Epithelial cell of umbilical artery (primary cell): ENCODE measurements at places on chromosomes 7 and 10. TPM values are rescaled to one million over a fixed set of nuclear protein-coding genes. Genes with fewer than 3 reads are reported as not detected.

SPDYE2 gene
- total RNA-seq, result not detected in 2 replicates

EEPD1 gene
- total RNA-seq, result 0.32 and 1.4 TPM in 2 replicates

PKD2L1 gene
- total RNA-seq, result not detected in 2 replicates

C10orf105 gene
- 0.15 TPM in 1 of 2 replicates, not detected in the other for total RNA-seq

CALHM3 gene
- total RNA-seq, result not detected in 2 replicates

COBL gene
- not detected in 2 replicates for total RNA-seq

AGR2 gene
- total RNA-seq, result not detected in 2 replicates

SEMA3C gene
- total RNA-seq, result 2.6 and 5.9 TPM in 2 replicates

GCC1 gene
- total RNA-seq, result 23.1 and 28.7 TPM in 2 replicates

OR2A1 gene
- total RNA-seq, result under 0.01 TPM in 2 replicates

LRIT1 gene
- not detected in 2 replicates for total RNA-seq

MEIG1 gene
- 0.61 TPM in 1 of 2 replicates, not detected in the other for total RNA-seq

SPAG6 gene
- not detected in 2 replicates for total RNA-seq

GDF10 gene
- total RNA-seq, result under 0.01 and 0.30 TPM in 2 replicates

RRP12 gene
- 13.3 and 17.8 TPM in 2 replicates for total RNA-seq

GLRX3 gene
- total RNA-seq, result 114 and 141 TPM in 2 replicates

COL13A1 gene
- 15.6 and 37.2 TPM in 2 replicates for total RNA-seq

PDE6C gene
- not detected in 2 replicates for total RNA-seq

ACTL6B gene
- total RNA-seq, result not detected in 2 replicates

ITGB8 gene
- 1.4 and 1.9 TPM in 2 replicates for total RNA-seq

COL1A2 gene
- 21.8 and 63.1 TPM in 2 replicates for total RNA-seq

MLXIPL gene
- not detected in 2 replicates for total RNA-seq

TMEM236 gene
- under 0.01 and 0.15 TPM in 2 replicates for total RNA-seq

AKR1C3 gene
- 27.1 and 47.7 TPM in 2 replicates for total RNA-seq

UTF1 gene
- not detected in 2 replicates for total RNA-seq

GTF2IRD1 gene
- total RNA-seq, result 4.5 and 5.8 TPM in 2 replicates

TACR2 gene
- under 0.01 TPM in 1 of 2 replicates, not detected in the other for total RNA-seq

ARHGAP22 gene
- total RNA-seq, result 29.9 and 36.7 TPM in 2 replicates

MTURN gene
- total RNA-seq, result 2.1 and 5.5 TPM in 2 replicates

SPACDR gene
- 0.30 and 0.32 TPM in 2 replicates for total RNA-seq

CDHR1 gene
- total RNA-seq, result under 0.01 TPM in 2 replicates

APBB1IP gene
- not detected in 2 replicates for total RNA-seq

TMEM225B gene
- under 0.01 TPM in 1 of 2 replicates, not detected in the other for total RNA-seq

HOXA2 gene
- under 0.01 and 0.15 TPM in 2 replicates for total RNA-seq
